ENCODE measurements at places on chromosomes 12 and 14. TPM values are rescaled to one million over a fixed set of nuclear protein-coding genes. Genes with fewer than 3 reads are reported as not detected.

Gene RNFT2
- 1.8 TPM for total RNA-seq

Gene SIX1
- not detected for total RNA-seq

Gene CFAP54
- total RNA-seq, result 0.10 TPM

Gene LIN7A
- total RNA-seq, result 7.8 TPM

Gene KRT73
- total RNA-seq, result not detected

Gene CD163
- total RNA-seq, result 4.5 TPM

Gene SRRM4
- total RNA-seq, result 0.38 TPM

Gene CBLN3
- total RNA-seq, result 2.2 TPM

Gene HOTAIR
- not detected for total RNA-seq

Gene GPR132
- 0.42 TPM for total RNA-seq

Gene OGFOD2
- 11.3 TPM for total RNA-seq

Gene GPR68
- total RNA-seq, result 2.4 TPM

Gene OR10AD1
- total RNA-seq, result not detected

Gene CSAD
- total RNA-seq, result 9.5 TPM

Gene PPM1H
- total RNA-seq, result 7.1 TPM

Gene ASPG
- 31.7 TPM for total RNA-seq

Gene KRT82
- not detected for total RNA-seq

Gene CPM
- 2.6 TPM for total RNA-seq

Gene CFAP251
- 0.83 TPM for total RNA-seq

Gene LALBA
- not detected for total RNA-seq

Gene KRT75
- total RNA-seq, result not detected

Gene CLEC7A
- 0.94 TPM for total RNA-seq

Gene RDH16
- 0.30 TPM for total RNA-seq

Gene PNP
- total RNA-seq, result 33.7 TPM

Gene CCDC38
- 0.12 TPM for total RNA-seq

Gene SMCO2
- total RNA-seq, result 1.3 TPM

Gene CCDC175
- not detected for total RNA-seq
